CD4-positive, alpha-beta T cell treated with Interleukin-1 beta for 1 hour (primary cell): ENCODE measurements at places on chromosomes 2 and 18.

GRCh38 chr18:44342162-44342561 lies 338.5 kb upstream of the SETBP1 start:
- DNase-seq: no peak

- DNase-seq: no peak
Observed at GRCh38 chr2:177998006-177998405, 74.6 kb downstream of the PDE11A start.

DNA sequence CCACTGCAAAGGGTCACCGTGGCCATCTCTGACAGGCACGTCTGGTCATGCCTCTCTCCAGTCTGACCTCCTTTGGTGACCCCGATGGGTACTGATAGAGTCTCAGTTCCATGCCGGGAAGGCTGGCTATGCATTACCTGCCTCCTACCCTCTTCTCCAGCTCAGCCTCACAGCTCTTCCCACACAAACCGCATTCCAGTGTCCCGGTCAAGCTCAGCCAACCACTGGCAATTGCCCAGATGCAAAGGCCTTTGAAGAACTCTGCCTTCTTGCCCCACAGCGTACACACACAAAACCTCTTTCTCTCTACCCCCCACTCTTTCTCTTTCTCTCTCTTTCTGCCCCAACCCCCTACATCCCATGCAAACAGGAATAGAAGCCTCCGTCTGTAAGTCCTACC lies 37.6 kb downstream of the TMEM163 start:
- DNase-seq: no peak

DNA sequence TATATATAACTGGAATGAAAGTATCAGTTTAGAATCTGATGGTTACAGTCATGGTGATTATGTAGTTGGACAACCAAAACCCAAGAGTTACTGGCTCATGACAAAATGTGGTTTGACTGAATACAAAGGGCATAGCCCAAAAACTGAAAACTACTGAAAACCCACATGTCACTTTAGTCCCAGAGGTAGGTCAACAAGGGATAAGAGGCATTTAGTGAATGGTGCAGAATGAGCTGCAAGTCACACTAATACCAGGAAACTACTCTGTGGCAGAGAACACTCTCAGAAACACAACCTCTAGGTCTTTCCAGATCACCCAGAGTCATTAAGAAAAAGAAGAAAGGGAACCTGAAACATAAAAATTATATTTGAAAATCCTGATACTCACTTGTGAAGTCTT lies 154.5 kb downstream of the AGPS start:
- DNase-seq: no peak

- no peak for DNase-seq
Observed at GRCh38 chr2:28161466-28161865, 231.2 kb upstream of the FOSL2 start.

- DNase-seq: no peak
Observed at GRCh38 chr18:50707855-50708469, 111.9 kb downstream of the MRO start.

DNA sequence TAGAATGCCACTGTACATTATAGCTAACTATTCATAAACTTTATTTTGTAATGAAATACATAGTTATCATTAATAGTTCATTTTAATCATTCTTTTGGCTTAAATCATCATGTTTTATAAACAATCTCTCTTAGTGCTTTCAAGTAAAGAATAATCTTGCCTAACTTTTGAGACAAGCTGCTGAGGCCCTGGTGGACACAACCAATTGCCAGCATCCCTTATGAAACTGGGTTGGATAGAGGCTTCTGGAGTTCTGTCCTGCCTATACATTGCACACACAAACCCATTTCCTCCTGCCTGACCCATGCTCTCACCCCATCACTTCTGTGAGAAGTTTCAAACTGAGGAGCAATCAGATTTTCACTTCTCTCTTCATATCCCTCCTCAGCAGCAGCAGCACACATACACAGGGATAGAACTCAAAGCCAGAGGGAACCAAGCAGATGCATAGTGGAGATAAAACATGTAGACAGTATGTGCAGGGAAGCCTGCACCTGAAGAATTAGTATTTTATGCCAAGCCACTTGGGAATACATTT lies 450.0 kb upstream of the SLC14A2 start:
- DNase-seq: no peak

- no peak for DNase-seq
Observed at GRCh38 chr2:123999681-124000080, 25.4 kb upstream of the CNTNAP5 start.

DNA sequence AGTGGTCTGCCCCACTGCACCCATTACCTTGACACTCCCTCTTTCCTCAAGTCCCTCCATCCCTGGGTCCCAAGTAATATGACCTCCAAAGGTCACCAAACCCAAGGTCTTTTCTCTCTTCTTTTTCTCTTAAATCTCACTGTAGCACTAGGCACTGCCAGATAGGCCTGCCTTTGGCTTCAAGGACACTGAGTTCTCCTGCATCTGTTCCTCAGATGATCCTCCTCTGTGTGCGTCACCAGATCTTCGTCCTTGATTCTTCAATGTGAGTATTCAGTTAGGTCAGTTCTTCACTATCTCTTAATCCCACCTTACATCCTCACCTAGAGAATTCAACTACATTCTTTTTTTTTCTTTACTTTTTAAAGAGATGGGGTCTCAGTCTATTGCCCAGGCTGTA lies 249.2 kb downstream of the NBAS start:
- DNase-seq: no peak

GRCh38 chr18:58549814-58550339 lies 79.0 kb downstream of the ALPK2 start:
- no peak for DNase-seq

GRCh38 chr2:218296200-218296599 lies 3.9 kb upstream of the TMBIM1 start:
- no peak for DNase-seq

GRCh38 chr18:69770238-69770637 lies 177.4 kb downstream of the CD226 start:
- no peak for DNase-seq

DNA sequence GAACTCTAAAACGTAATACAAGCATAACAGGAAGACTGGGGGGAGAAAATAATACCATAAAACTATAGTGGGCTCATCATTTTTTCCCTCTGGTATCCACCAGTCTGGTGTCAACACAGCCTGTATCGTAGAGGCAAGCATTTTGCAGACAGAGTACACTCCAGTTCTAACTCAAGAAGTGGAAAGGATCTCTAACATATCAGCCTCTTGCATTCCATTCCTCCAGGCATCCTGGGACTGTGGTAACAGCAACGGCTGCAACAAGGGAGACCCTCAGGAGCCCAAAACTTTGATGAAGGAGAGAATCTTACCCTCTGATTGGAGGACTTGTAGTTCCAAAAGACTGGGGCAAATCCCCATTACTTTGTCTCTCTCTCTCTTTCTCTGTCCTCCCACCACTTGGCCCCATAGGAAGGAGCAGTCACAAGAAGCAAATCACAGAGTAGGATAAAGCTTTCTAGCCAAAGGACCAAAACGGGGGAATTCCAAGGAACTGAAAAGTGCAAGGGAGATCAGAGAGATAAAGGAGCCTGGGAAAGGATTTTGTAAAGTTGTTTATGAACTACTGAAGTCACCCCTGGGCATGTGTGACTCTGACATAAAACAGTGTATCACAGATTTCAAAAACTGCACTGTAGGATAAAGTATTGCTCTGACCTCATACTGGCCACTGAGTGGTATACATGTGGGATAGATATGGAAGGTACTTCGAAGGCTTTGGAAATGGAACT lies 11.9 kb downstream of the FRZB start:
- no peak for DNase-seq

DNA sequence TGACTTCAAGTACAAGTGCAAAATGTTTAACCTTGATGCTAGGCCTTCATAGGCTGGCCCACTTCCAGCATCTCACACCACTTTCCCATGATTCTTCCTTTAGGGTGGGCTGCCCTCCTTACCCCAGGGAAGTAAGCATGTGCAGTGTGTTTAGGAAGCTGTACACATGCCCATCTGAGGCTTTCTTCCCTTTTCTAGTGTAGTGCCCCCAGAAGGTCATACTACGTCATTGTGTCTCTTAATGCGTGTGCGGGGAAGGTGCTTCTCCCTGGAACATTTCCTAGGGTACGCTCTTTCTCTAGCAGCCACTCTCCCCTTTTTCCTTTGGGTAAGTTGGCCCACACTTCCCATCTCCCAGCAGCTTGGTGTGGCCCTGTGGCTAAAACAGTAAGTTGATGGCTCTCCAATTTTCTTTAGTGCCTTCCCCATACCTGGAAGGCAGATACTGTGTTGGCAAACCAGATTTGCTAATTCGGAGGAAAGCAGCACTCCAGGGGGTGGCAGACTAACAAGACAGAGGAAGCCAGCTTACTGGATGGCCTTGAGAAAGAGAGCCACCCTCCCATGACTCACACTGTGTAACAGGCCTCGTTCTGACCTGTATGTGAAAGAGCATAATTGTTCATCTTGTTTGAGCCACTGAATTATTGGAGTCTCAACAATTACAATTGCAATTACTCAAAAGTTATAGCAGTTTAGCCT lies 1.1 kb upstream of the SULT6B1 start:
- peak; percentile 13 for DNase-seq
